ENCODE measurements at places on chromosomes 6 and 20. TPM values are rescaled to one million over a fixed set of nuclear protein-coding genes. Genes with fewer than 3 reads are reported as not detected.
A peak's percentile ranks its signal among the peaks of the same experiment; 100 is the strongest.

DNA sequence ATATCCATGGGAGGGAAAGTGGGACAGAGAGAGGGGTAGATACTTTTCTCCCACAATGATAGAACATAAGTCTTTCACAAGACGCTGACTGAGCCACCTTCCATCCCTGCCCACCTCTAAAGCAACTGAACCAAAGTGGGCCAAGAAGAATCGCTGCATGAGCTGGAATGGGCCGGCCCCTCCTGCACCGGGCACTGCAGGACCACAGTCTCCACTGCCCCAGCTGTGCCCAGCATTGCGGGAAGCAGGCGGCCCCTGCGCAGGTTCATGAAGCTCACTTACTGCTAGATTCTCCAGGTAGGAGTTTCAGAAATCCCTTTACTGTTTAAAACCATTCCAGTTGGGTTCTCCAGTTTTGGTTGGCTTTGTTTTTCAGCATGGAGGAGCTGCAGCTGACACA lies 32.0 kb upstream of the CST7 start:
- DNase-seq, result no peak

- no peak for DNase-seq
Observed at GRCh38 chr20:16292226-16292880, 280.9 kb downstream of the KIF16B start.

- no peak for DNase-seq
Observed at GRCh38 chr6:143368426-143368825, 82.1 kb downstream of the ADAT2 start.

- DNase-seq, result no peak
Observed at GRCh38 chr6:129637340-129638054, 72.5 kb downstream of the ARHGAP18 start.

GRCh38 chr20:24011282-24011681 lies 22.7 kb upstream of the GGTLC1 start:
- no peak for DNase-seq

DNA sequence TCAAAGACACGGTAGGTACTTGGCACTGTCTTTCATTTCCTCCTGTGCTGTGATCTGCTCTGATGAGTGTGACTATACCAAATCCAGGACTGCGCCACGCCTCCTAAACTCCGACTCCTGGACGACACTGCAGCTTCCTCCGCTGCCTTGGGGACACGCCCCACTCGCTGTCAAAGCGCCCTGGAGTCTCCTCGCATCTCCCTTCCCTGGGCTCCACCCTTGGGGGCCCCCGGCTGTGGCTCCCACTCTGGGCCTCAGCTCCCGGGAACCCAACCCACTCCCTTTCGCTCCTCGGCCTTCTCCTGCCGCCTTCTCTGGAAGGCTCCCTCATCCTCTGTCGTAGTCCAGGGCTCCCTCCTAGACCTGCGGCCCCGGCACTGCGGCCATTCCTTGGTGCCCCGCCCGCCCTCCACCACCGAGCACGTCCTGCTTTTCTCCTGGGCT lies 61.2 kb downstream of the RSPH3 start:
- peak; percentile 48 for DNase-seq

- no peak for DNase-seq
Observed at GRCh38 chr6:106574741-106575458, 54.4 kb downstream of the RTN4IP1 start.

The JAG1 gene
- 30.6 TPM for polyA plus RNA-seq

DNA sequence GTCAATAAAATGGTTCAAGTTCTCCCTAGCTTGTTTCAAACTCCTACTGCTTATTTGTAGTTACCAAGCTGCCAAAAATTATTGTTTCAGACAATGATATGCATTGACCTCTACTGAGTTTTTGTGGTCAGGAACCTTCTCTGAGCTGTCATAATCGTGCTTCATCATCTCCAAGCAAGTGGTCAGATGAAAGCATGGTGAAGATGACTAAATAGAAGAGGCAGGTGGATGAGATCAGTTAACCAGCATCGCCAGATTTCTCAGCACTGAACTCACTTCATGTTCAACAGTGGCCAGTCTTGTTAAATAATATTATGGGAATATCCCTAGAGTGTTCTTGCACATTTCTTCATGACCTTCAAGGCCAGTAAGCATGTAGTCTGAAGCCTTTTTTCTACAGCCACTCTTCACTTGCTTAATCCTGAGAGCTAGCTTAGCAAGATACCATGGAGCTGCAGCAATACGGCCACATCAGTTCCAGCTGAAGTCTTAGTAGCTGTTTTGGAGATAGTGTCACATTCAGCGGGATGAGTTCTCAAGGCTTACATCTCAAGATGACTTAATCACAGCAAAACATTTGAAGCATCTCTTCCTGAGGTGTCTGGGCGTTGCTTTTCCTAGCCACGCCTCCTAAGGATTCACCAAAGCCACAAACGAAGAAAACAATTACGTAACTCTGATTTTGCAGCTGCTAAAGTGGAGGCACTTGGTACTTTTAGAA lies 101.6 kb upstream of the TMEM30A start:
- no peak for DNase-seq

DNA sequence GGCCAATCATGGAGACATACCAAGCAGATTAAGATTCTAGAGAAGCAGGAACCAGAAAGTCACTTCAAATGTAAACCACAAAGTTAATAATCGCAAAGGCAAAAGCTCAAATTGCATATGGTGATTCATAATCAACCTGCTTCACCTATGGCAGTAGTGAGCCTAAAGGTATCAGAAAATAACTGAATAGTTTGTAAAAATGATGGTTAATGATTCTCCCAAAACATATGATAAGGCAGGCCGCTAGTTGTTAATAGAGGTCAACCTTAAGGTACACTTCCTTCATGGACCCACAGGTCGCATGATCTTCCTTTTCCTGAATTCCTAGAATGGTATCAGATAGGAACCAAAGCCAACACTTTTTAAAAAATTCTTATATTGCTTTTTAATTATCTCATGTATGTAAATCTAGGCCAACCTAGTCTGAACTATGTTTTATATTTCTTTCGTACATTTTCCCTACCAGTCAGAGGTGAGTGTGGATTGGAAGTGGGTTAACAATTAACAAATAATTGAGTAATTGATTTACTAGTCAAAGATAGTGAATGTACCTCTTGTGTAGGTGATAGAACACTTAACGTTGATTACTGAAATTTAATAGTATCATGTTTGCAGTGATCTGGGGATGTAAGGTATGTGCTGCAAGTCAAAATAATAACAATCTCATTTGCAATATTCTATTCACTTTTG lies 16.4 kb downstream of the TAAR2 start:
- DNase-seq, result no peak

All from muscle of leg (tissue), 16 donors.